CD4-positive, alpha-beta T cell treated with Interleukin-10 for 1 hour (primary cell): ENCODE measurements at places on chromosomes 12 and 14.

- no peak for DNase-seq
Observed at GRCh38 chr14:45807178-45807899, 554.3 kb upstream of the MIS18BP1 start.

DNA sequence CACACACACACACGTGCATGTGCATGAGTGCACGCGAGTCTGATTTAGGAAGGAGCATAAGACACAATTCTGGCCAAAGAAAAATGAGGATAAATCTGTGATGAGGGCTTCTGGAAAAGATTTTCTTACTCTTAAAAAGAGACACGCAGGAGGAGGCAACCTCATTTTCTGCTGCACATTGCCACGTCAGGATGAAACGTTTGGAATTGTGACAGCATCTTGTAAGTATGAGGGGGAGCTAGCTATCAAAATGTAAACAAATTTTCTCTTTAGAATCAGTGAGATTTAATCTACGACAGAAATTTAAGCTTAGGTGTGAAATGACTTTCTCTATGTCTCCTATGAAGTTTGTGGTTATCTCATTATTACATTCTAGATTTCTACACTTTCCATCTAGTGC is 31.1 kb upstream of the NUBPL start:
- no peak for DNase-seq

DNA sequence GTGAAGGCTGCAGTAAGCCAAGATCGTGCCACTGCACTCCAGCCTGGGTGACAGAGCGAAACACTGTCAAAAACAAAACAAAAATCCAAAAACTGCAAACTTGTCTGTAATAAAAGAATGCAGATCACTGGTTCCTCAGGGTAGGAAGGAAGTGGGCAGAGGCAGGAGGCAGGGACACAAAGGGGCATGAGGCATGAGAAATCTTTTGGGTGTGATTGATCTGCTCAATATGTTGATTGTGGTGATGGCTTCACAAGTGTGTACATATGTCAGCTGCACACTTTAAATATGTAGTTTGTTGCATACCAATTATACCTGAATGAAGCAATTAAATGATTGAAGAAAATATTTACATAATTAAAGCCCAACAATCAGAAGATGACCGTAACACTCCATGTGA is 117.6 kb downstream of the CMAS start:
- peak; percentile 22 for DNase-seq

GRCh38 chr12:47885012-47885501 is 19.7 kb downstream of the VDR start:
- DNase-seq: peak; percentile 60

DNA sequence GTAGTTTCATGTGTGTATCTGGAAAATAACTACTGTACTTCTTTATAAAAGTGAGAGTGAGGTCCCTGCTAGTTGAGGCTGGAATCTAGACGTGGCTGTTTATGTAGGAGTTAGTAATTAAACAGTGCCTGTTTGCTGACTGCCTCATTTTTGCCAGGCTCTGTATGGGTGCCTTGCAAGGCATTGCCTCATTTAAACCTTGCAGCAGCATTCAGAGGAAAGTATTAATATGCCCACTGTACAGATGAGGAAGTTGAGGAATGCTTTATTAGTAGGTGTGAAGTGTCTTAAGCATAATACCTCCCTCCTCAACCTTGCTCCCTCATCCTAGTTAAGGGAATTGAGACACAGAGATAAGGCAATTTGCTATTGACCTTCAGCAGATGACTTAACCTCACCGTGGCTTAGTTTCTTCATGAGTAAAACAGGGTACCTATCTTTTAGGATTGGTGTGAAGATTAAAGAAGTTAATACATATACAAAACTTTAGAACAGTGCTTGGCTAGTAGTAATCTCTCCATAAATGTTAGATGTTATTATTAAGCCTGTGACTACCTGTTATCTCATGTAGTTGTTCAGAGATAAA is 28.7 kb downstream of the PPM1A start:
- DNase-seq: no peak

DNA sequence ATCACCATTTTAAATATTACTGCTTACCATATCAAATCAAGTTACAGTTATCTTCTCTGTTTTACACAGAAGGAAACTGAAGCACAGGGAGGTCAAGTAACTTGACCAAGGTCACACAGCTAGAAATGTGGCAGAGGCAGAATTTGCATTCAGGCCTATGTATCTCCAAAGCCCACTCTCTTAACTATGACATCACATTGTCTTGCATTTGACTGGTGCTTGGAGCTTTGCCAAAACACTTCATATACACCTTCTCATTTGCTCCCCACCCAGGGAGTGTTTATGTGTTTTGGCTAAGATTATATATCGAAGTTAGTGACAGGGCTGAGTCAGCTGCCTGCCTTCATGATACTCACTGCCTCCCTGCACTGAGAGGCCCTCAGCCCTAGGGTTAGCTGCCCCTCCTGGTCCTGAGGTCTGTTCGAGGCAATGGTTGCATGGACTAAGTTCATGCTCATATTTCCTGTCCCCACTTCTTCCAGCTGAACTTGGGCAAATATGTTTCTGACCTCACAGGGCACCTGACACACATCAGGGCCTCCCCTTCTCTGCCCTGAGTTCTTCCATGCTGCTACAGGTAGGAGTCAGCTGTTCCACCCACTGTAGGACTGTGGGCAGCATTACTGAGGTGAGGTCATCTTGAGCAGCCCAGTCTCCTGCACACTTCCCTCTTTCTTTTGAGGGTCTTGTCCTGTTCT is 1.8 kb downstream of the GALNT6 start:
- no peak for DNase-seq

DNA sequence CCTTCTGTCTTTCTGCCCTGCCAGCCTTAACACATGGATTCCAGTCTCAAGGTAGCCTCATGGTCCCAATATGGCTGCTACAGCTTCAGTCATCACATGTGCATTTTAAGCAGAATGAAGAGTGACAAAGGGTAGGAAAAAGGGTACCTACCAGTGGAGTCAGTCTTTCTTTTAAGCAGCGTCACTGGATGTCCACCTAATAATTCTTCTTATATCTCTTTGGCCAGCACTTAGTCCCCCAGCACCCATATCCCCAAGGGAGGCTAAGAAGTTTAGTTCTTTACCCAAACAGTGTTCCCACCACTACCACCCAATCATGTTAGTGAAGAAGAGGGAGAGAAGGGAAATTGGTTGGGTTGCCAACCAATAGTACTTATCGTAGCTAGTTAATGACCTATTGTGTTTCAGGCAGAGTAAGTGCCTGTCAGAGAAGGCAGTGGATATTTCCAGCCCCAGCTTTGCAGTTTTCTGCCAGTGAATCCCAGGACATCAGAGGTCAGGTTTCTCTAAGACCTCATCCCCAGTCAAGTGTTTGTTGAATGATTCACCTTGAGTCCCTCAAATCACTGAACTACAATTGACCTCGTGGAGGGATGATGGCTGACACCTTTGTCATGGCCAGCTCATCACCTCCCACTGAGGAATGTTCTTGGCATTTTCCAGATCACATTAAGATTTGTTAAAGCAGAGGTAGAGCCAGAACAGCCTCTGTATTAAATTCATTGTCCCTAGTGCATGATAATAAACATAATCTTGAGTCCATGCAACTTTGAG is 250.9 kb upstream of the CRY1 start:
- no peak for DNase-seq

GRCh38 chr12:93713060-93713459 is 35.9 kb downstream of the CRADD start:
- DNase-seq: no peak

DNA sequence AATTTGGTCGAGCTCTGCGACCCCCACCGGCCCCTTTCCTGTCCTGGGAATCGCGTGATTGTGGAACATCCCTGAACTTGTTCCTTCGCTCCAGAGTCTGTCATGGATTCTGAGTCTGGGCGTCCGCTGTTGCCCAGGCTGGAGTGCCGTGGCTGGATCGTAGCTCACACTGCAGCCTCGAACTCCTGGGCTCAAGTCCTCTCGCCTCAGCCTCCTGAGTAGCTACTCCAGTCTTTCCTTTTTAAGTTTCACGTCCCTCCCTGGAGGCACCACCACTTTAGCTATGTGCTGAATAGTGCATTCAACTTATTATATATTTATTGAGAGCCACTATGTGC is 698 bp downstream of the ACOT6 start:
- no peak for DNase-seq

GRCh38 chr14:99254328-99255009 is 17.5 kb downstream of the BCL11B start:
- DNase-seq: no peak

GRCh38 chr14:80607430-80608190 is 333.9 kb downstream of the CEP128 start:
- DNase-seq: no peak

- no peak for DNase-seq
Observed at GRCh38 chr14:99520571-99521081, 39.4 kb downstream of the CCNK start.

GRCh38 chr12:104121001-104121400 is 17.0 kb downstream of the NFYB start:
- DNase-seq: no peak

DNA sequence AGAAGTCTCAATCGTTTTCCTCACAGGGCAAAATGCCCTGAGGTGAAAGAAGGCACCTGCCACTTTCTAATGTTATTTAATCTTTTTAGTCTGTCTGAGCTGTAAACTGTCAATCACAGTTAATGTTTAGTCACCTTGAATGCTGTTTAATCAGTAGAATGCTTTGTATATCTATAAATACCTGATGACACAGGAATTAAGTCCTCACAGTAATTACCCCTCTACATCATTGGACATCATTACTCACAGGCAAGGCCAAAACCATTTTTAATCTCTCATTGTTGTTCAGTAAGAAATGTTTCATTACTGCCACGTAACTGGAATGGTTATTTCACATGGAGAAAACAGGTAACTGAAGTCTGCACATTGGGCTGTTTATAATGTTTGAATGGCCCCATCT is 178.8 kb downstream of the EXOC5 start:
- DNase-seq: no peak

DNA sequence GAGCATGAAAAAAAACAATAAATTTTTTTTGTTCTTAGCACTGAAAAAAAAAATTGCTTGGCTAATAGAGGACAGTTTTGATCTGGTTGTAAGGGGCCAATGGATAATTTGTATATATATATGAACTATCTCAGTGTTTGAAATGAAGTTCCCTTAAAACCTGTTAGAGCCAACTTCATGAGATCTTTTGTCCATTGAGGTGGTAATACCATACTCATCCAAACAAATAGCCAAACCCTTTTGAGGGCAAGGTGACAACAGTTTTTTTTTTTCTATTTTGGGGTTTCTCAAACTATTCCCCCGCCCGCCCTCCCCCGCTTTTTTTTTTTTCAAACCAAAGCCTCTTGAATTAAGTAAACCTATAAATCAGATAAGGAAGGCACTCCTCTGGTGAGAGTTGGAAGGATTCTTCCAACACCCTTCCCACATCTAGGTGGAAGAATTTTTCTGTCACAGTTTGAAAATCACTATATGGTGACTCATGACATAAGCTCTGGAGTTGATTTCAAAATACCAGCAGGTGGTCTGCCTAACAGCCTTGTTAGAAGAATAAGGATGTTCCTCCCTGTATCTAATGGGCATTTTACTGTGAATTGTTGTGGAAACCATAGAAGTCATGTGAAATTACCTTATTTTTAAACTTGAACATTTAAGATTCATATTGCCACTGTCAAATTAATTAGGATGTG is 10.2 kb downstream of the ARHGAP5 start:
- DNase-seq: no peak

- no peak for DNase-seq
Observed at GRCh38 chr14:36313206-36313605, 7.2 kb downstream of the MBIP start.

- DNase-seq: no peak
Observed at GRCh38 chr12:4563336-4563735, 1.3 kb downstream of the DYRK4 start.

- DNase-seq: no peak
Observed at GRCh38 chr14:33127531-33127930, 188.9 kb downstream of the NPAS3 start.

DNA sequence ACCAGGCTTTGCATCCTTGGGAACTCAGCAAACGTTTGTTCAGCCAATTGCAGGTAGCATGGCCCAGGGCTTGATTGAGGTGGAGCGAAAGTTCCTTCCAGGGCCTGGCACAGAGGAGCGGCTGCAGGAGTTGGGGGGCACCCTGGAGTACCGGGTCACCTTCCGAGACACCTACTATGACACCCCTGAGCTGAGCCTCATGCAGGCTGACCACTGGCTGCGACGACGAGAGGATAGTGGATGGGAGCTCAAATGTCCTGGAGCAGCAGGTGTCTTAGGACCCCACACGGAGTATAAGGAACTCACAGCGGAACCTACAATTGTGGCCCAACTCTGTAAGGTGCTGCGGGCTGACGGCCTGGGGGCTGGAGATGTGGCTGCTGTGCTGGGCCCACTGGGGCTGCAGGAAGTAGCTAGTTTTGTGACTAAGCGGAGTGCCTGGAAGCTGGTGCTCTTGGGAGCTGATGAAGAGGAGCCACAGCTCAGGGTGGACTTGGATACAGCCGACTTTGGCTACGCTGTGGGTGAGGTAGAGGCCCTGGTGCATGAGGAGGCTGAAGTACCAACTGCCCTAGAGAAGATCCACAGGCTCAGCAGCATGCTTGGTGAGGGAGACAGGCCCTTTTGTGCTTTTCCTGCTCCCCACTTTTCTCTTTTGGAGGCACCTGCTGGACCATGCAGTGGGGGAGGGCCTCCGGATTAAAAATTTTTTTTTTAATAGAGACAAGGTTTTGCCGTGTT is 799 bp downstream of the THTPA start:
- no peak for DNase-seq

- DNase-seq: no peak
Observed at GRCh38 chr14:58607952-58608317, 29.8 kb upstream of the DACT1 start.

- no peak for DNase-seq
Observed at GRCh38 chr12:46126050-46126727, 135.8 kb upstream of the SCAF11 start.

DNA sequence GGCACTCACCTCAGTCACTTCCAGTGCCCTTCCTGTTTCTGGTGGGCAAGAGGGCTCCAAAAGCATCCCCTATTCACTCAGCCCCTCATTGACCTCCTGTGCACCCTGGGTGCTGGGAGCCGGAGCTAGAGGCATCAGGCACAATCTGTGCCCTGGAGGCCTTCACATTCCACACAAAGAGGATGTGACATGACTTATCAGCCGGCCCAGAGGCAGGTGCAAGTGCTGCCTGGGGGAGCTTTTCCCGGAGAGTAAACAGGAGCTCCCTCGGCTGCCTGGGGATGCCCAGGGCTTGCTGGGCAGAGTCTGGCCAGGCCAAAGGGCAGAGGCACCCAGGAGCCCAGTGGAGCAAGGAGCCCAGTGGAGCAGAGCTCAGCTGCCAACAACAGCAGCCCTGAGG is 64.5 kb downstream of the BCL11B start:
- no peak for DNase-seq

GRCh38 chr14:24246765-24247212 is 4.4 kb upstream of the TINF2 start:
- DNase-seq: peak; percentile 63

DNA sequence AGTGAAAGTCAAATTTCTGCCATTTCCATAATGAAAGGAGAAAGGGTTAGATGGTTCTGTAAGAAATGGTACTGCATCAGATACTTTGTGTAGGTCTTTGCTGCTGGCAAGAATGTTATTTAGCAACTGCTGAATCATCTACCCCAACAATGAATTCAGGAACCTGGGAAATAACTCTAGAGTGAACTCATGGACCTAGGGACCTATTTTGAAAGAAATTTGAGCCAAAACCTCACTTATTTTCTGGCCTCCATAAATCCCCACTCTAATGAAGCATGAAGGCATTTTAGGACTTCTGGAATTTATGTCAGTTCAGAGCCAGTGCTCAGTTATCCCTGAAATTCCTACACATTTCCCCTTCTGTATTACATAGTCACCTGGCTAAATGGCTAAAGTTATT is 50.9 kb upstream of the CPNE8 start:
- no peak for DNase-seq

- no peak for DNase-seq
Observed at GRCh38 chr14:55446833-55447232, 6.4 kb upstream of the TBPL2 start.
